ENCODE measurements at places on chromosomes 1 and 21.

- no peak for DNase-seq
Observed at GRCh38 chr1:165876121-165876520, 48.7 kb downstream of the UCK2 start.

DNA sequence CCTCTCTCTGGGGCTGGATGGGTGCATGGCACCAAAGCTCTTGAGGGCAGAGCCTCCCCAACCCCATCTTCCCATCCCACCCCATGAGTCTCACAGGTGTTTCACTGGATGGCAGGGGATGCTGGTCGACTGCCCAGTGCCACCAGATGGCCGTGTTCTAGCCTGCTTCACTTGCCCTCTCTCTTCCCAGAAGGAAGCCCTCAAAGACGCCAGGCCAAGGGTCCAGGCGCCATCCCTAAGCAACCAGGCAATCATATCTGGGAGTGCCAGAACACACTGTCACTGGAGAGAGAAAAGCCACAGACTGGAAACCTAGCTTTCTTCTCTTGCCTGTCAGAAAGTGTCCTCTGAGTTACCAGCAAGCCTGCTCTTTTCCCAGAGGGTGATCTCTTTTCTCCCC is 26.7 kb downstream of the PIGM start:
- no peak for DNase-seq

GRCh38 chr1:157653494-157653873 is 47.1 kb downstream of the FCRL3 start:
- no peak for DNase-seq

DNA sequence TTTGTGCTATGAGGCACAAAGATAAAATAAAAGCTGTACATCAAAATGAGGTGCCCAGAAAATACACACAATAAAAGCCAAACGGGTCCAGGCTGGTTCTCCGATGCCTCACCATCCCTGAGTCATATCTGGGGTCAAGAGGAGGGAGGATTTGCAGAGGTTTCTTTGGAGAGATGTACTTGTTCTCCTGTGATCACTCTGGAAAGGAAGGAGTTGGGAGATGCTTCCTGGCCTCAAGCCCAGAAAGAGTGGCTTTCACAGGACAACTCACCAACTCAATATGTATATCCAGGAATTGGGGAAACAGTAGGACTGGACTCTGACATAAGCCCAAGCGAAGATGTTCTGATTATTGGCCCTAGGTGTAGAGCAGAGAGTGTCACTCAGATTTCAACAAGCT is 51.9 kb downstream of the DIPK1A start:
- DNase-seq, result no peak

- DNase-seq, result no peak
Observed at GRCh38 chr1:18339161-18339560, 141.6 kb upstream of the KLHDC7A start.

GRCh38 chr1:119590393-119590792 is 57.7 kb downstream of the ZNF697 start:
- DNase-seq, result no peak

- no peak for DNase-seq
Observed at GRCh38 chr1:207088701-207089626, at the start of gene C4BPB. Gene C4BPB (plus strand): TSS chr1:207088860. CDS start chr1:207089532, 672 bp downstream.

GRCh38 chr1:12087797-12088314 is 24.8 kb downstream of the TNFRSF8 start:
- no peak for DNase-seq

Data from GM12891 (cell line).